ENCODE measurements at places on chromosomes 5 and 9.

GRCh38 chr9:128881884-128882676 lies at the start of the genes KYAT1 and LRRC8A:
Gene KYAT1 (minus strand): TSS chr9:128881950. CDS start chr9:128845405, 36,545 bp downstream.
Gene LRRC8A (plus strand): TSS chr9:128882133. CDS start chr9:128907165, 25,032 bp downstream.
- DNase-seq: peak; percentile 97
- no peaks in the 10 kb centered on the region for H3K27me3 ChIP-seq
- peak within 1 kb of the TSS; percentile 69 for H3K27ac ChIP-seq
- H3K4me1 ChIP-seq: peaks cover 7% of the 10 kb centered on the region

GRCh38 chr5:17340819-17341218 lies 123.4 kb downstream of the BASP1 start:
- DNase-seq: no peak
- no peak overlapping the region for H3K27ac ChIP-seq
- no peaks in the 10 kb centered on the region for H3K27me3 ChIP-seq
- no peaks in the 10 kb centered on the region for H3K4me1 ChIP-seq
- no peaks in the 10 kb centered on the region for H3K36me3 ChIP-seq

GRCh38 chr5:14450018-14450524 lies 131.5 kb upstream of the OTULINL start:
- H3K36me3 ChIP-seq: no peaks in the 10 kb centered on the region
- H3K27me3 ChIP-seq: no peaks in the 10 kb centered on the region
- H3K4me1 ChIP-seq: peaks cover 23% of the 10 kb centered on the region
- no peak overlapping the region for H3K27ac ChIP-seq
- H3K4me3 ChIP-seq: no peak overlapping the region

- no peak overlapping the region for H3K27ac ChIP-seq
- H3K27me3 ChIP-seq: no peaks in the 10 kb centered on the region
- H3K36me3 ChIP-seq: no peaks in the 10 kb centered on the region
- H3K4me3 ChIP-seq: no peak overlapping the region
- peaks cover 20% of the 10 kb centered on the region for H3K4me1 ChIP-seq
Observed at GRCh38 chr9:104960662-104961061, 32.7 kb upstream of the ABCA1 start.

GRCh38 chr5:177023303-177023664 lies 788 bp downstream of the ZNF346 start:
- peaks cover 11% of the 10 kb centered on the region for H3K4me1 ChIP-seq
- DNase-seq: no peak
- no peaks in the 10 kb centered on the region for H3K36me3 ChIP-seq

DNA sequence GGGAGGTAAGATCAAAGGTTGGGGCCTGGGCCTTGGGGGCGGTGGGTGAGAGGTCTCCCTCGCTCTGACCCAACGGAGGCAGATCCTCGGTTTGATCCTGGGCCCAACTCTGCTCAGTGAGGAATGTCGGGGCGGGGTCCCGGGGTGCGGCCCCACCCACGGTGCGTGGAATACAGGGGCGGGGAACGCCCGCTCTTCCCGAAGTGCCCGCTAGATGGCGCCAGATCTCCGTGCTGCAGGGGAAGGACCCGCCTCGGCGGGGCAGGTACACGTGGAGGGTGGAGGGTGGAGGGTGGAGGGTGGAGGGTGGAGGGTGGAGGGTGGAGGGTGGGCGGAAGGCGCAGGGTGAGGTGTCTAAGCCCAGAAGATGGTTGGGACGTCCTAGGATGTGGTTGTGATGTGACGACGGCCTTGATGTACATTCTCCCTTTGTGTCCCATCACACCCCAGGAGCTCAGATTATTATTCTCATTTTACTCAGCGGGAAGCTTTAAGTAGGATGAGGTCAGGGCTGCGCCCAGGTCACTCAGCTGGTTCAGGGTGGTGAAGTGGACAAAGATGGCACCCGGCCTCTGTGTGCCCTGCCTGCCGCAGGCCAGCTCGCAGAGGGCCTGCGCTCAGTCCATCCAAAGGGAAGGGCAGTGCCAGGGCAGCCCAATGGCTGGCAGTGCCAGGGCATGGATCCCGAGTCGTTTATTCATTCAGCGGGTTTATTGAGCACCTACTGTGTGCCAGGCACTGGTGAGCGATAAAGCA lies 9.4 kb upstream of the RPS14 start:
- peak; percentile 72 for DNase-seq
- H3K36me3 ChIP-seq: no peaks in the 10 kb centered on the region
- peaks cover 12% of the 10 kb centered on the region for H3K4me1 ChIP-seq
- H3K4me3 ChIP-seq: no peak overlapping the region
- no peaks in the 10 kb centered on the region for H3K27me3 ChIP-seq
- H3K27ac ChIP-seq: no peak overlapping the region

DNA sequence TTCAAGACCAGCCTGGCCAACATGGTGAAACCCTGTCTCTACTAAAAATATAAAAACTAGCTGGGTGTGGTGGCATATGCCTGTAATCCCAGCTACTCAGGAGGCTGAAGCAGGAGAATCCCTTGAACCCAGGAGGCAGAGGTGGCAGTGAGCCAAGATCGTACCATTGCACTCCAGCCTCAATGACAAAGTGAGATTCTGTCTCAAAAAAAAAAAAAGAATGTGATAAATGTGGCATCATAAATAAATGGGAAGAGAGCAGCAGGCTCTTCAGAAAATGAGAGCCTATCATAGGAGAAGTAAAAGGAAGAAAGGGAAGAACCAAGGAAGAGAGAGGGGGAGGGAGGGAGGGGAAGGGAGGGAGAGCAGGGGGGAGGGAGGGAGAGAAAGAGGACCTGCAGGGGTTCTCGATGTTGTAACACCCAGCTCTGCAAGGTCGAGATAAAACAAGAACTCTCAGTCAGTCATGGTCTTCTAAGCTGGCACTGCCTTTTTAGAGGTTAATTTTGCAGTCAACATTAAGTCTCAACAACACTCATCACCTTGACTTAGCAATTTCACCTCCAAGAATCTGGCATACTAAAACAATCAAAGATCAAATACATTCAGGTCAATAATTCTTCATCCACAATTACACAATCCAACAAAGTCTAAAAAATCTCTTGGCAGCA lies 68.7 kb upstream of the SIMC1 start:
- H3K27me3 ChIP-seq: peaks cover 1% of the 10 kb centered on the region
- H3K4me3 ChIP-seq: no peak overlapping the region
- H3K4me1 ChIP-seq: peaks cover 11% of the 10 kb centered on the region
- H3K36me3 ChIP-seq: no peaks in the 10 kb centered on the region

- no peaks in the 10 kb centered on the region for H3K4me1 ChIP-seq
- no peak overlapping the region for H3K4me3 ChIP-seq
- H3K27ac ChIP-seq: no peak overlapping the region
- H3K27me3 ChIP-seq: peaks cover 3% of the 10 kb centered on the region
- DNase-seq: no peak
Observed at GRCh38 chr9:2616692-2617377, 4.8 kb upstream of the VLDLR start.

DNA sequence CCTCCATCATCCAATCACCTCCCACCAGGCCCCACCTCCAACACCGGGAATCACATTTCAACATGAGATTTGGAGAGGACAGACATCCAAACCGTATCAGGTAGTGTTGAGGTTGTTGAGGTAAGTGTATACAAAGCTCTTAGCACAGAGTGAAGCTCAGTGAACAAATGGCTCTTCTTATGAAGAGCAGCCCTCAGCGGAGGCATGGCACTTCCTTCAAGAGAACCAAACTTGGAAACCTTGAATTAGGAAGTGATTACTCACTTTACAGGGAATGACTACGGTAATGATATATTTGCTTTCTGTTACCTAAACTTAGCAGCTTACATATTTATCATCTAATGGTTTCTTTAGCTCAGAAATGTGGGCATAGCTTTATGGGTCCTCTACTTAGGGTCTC lies 92.8 kb downstream of the IQGAP2 start:
- H3K27ac ChIP-seq: no peak overlapping the region
- H3K27me3 ChIP-seq: no peaks in the 10 kb centered on the region
- no peaks in the 10 kb centered on the region for H3K36me3 ChIP-seq
- H3K4me1 ChIP-seq: peaks cover 5% of the 10 kb centered on the region
- no peak for DNase-seq

DNA sequence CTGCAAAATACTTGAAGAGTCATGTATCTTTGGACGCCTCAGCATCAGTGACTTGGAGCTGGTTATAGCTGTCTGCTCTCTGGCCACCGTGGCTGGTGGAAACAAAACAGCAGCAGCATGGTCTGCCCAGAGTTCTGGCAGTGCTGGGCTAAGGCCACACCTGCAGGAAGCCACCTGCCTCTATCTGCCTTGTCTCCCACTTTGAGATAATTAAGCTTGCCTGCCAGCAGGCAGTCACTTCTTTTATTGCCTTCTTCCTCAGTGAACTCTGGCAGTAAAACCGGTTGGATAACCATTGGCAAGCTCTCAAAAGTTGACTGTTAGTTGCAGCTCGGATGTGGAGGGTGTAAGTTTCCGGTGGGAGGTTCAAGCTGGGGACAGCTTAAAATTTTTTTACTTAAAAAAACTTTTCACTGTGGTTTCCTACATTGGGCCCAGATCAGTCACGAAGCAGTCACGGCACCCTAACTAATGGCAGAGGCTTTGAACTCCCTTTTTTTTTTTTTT lies 4.9 kb downstream of the SMIM3 start:
- H3K27ac ChIP-seq: no peak overlapping the region
- H3K36me3 ChIP-seq: no peaks in the 10 kb centered on the region
- no peaks in the 10 kb centered on the region for H3K27me3 ChIP-seq
- peaks cover 2% of the 10 kb centered on the region for H3K4me1 ChIP-seq
- DNase-seq: no peak

DNA sequence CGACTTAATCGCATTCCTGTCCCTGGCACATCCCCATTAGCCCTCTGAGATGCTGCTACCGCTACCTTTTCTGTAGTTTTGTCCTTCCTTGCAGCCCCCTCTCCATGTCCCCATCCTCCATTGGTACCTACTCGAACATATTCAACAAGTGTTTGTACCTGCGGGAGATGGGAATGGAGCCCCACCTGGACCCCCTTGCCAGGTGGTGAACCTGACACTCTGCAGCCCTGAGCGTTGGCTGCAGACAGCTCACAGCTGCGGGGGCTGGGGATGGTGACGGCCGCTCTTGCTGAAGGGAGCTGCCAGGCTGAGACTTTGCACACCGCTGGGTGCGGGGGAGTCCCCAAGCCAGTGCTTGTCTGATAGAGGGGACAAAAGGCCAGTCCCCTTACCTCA lies 96.3 kb upstream of the DAP start:
- peaks cover 21% of the 10 kb centered on the region for H3K27me3 ChIP-seq
- DNase-seq: no peak
- peak overlapping the region; percentile 9 for H3K27ac ChIP-seq
- no peaks in the 10 kb centered on the region for H3K36me3 ChIP-seq

DNA sequence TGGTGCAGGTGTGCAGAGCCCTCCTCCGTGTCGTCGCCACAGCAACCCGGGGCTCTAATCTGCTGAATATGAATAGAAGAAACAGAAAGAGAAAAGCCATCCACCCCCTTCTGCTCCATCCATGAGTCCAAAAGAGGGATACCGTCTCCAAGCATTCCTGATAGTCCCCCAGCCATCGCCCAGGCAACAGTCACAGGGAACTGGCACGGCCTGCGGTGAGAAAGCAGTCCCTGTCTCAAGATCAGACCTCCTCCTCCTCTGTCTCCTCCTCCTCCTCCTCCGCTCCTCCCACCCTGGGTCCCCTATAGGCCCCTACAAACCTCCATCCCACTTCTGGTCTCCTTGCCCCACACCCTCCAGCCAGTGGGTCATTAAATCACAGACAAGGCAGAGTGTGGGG lies 308.1 kb upstream of the MPDZ start:
- no peak for DNase-seq
- H3K27me3 ChIP-seq: no peaks in the 10 kb centered on the region
- H3K4me1 ChIP-seq: peaks cover 5% of the 10 kb centered on the region
- peak overlapping the region; percentile 1 for H3K4me3 ChIP-seq
- H3K36me3 ChIP-seq: no peaks in the 10 kb centered on the region

DNA sequence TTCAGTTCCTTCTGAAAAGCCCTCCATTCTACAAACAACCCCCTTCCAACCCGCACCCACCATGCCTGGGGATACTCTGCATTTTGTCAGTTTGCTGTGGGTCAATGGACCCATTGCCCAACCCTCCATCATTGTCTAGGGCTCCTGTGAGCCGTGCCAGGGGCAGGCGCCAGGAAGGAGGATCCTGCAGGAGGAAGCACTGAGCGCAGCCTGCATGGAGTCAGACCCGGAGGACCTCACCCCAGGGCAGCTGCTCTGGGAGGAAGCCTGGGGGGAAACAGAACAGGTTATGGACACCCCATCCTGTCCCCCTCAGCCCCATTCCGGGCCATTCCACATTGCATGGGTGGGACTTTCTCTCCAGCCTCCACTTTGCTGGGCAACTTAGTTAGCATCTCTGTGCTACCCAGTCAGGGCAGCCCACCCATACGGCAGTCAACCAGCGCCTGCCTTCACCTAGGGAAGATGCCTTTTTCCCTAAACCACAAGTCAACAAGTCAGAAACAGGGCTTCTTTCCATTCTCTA lies 48.6 kb upstream of the VDAC1 start:
- no peak for DNase-seq
- H3K4me1 ChIP-seq: peaks cover 2% of the 10 kb centered on the region
- no peaks in the 10 kb centered on the region for H3K27me3 ChIP-seq
- H3K4me3 ChIP-seq: no peak overlapping the region
- H3K27ac ChIP-seq: no peak overlapping the region

DNA sequence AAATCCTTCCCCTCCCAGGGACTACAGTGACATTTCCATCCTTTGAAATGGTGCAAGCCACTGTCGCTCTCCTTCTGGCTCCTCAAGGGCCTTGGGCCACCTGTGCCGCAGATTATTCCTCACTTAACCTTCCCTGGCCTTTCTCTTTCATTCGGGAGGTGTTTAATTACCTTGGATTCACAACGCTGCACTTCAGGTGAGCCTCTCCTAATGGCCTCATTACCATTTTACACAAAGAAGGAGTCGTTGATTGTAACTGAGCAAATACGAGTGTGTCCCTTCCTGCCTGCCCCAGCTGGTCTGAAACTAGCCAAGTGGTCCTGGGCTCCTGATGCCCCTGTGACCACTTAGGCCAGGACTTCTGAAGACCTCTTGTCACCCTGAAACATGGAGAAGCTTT lies 205.0 kb downstream of the CRB2 start:
- H3K36me3 ChIP-seq: peaks cover 3% of the 10 kb centered on the region
- H3K4me1 ChIP-seq: peaks cover 3% of the 10 kb centered on the region
- no peak for DNase-seq
- H3K27ac ChIP-seq: no peak overlapping the region
- H3K27me3 ChIP-seq: no peaks in the 10 kb centered on the region
- H3K4me3 ChIP-seq: no peak overlapping the region

GRCh38 chr9:137130176-137130755 lies 8.7 kb upstream of the GRIN1 start:
- no peaks in the 10 kb centered on the region for H3K36me3 ChIP-seq
- H3K27ac ChIP-seq: no peak overlapping the region
- H3K27me3 ChIP-seq: peaks cover 2% of the 10 kb centered on the region
- H3K4me3 ChIP-seq: peak overlapping the region; percentile 93

DNA sequence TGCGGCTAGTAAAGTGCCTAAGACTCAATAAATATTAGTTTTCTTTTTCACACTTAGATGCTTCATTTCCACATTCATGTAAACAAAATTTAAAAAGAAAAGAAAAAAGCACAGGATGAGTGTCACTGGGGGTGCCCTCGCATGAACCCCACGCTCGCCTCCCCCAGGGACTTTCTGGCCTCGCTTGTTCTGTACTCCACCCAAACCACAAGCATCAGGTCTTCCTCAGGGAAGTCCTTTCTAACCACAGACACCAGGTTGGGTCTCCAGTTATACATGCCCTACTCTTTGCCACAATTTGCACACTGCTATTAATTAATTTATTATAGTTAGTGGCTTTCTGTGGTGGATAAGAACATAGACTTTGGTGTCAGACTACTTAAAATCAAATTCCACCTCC lies 92.4 kb downstream of the RORB start:
- H3K27me3 ChIP-seq: no peaks in the 10 kb centered on the region
- no peak for DNase-seq
- no peak overlapping the region for H3K4me3 ChIP-seq
- H3K4me1 ChIP-seq: no peaks in the 10 kb centered on the region
- H3K27ac ChIP-seq: no peak overlapping the region
